Progenitor cell of endocrine pancreas (in vitro differentiated cells): ENCODE measurements at places on chromosomes 5 and 9.

- DNase-seq: no peak
Observed at GRCh38 chr9:94818178-94818541, 91.7 kb downstream of the AOPEP start.

DNA sequence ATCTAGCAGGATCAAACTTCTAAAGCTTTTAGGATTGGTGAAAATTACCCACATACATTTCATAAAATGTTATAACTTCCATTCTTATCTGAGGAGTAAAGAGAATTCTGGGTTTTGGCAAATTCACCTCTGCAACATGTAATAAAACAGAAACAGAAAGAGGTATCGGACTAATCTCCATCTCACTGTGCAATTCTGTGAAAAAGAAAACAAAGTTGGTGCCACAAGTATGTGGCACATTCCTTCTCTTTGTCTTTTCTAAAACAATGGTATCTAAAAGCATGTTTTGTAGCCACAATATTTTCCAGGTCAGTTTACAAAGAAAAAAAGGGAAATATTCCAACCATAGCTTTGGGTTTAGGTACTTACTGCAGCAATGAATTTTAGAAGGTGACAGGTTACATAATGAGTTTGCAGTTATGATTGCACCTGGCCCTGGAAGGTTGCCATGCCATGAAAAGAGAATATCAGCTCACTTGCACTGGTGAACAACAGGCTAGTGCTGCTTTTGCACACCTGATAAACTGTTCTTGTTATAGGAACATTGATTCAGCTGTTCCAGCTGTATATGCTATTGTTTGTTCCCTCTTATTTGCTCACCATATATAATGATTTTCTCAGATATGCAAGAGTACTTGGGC is 491.3 kb upstream of the MEF2C start:
- DNase-seq: no peak

DNA sequence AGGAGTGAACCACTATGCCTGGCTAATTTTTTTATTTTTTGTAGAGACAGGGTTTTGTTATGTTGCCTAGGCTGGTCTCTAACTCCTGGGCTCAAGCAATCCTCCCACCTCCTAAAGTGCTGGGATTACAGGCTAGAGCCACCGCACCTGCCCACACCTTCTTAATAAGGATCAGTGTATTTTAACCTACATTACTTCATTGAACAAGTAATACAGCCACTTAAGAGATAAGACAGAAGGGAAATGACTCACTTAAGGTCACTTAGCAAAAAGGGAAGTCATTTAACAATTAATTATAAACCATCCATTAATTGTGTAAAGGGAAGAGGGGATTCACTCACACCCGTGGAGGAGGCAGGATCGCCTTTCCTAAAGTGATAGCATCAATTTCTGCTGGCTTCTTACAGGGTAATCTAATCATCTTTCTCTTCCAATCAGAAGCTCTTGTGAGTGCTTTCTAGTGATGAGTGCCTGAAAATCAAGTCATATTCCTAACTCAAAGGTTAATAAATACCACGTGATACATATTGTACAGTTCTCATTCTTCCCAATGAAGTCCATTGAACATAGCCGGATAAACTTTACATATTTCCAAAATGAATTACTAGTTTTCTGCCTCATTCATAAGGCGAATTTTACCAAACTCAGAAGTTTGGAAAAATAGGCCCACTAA is 3.5 kb downstream of the FBXW11 start:
- DNase-seq: no peak

GRCh38 chr9:121253162-121253561 is 14.8 kb upstream of the GSN start:
- DNase-seq: no peak

DNA sequence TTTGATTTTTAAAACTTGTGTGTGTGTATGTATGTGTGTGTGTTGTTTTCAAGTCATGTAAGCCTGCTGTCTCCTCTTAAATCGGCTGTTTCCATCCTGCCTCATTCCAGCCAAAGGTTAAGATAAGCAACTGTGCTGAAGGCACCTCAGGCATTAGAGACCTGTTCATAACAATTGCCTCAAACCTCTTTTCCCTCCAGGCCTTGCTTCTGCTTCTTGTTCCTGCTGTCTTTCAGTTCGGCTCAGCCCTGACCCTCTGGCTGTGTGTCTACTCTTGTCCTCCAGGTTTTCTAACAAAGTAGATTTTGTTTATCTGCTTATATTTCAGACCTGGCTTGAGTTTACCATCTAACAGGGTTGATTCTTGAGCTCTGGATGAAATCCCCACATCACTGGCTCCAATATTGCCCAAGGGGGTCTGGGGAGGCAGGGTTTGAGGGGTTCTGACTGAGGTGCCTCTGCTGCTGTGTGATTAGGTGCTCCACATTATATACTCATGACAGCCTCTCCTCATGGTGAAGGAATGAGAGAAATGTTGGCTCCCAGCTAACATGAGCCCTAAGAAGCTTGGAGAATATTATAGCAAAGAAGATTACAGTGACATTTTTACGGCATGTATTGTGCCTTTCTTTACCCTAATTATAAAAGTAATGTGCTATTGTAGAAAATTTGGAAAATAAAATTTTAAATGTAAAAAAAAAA is 229.7 kb upstream of the PIK3R1 start:
- no peak for DNase-seq

DNA sequence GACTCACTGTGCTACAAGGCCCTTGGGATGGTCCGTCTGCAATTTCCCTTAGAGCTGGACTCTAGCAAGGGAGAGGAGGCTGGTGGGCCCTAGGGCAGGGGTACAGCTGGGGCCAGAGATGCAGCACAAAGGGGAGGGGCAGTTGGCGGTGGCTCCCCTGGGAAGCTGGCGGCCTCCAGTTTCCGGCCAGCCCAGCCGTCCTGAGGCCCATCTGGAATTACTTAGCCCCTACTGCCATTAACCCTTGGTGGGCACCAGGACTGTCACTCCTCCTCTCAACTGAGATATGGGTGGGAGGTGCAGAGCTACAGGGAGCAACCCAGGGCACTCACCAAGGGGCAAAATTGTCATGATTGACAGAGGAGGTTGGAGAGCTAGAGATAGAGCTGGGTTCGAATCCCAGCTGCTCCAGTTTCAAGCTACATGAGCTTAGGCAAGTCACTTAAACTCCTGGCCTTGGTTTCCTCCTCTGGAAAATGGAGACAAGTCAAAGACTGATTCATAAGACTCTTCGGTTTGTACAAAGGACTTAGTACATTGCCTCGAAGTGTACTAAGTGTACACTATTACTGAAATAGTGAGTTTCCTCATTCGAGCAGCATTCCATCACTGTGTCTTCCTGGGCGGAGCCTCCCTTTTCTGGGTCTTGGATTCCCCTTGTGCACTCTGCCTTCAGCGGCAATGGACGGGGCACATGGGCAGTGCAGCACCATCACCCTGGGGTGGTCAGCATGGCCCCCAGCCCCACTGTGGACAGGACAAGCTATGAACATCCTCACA is 2.7 kb upstream of the PDGFRB start:
- no peak for DNase-seq

DNA sequence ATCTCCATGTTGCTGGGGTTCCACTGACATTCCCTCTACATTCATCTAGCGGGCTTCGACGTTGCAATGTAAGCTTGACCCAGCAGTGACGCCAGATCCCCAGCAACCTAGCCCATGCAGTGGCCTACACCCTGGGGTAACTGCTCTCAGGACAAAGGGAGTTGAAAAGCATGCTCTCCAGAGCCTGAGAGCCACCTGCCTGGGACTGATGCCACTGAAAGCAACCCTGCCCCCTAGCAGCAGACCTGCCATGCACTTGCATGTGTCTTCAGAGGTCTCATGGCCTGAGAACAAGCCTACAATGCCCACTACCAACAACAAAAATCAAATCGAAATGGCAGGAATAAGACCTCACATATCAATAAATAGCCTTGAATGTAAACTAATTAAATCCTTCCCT is 330.3 kb downstream of the TRIM36 start:
- no peak for DNase-seq

- no peak for DNase-seq
Observed at GRCh38 chr5:81290146-81290545, 11.2 kb upstream of the ZCCHC9 start.

DNA sequence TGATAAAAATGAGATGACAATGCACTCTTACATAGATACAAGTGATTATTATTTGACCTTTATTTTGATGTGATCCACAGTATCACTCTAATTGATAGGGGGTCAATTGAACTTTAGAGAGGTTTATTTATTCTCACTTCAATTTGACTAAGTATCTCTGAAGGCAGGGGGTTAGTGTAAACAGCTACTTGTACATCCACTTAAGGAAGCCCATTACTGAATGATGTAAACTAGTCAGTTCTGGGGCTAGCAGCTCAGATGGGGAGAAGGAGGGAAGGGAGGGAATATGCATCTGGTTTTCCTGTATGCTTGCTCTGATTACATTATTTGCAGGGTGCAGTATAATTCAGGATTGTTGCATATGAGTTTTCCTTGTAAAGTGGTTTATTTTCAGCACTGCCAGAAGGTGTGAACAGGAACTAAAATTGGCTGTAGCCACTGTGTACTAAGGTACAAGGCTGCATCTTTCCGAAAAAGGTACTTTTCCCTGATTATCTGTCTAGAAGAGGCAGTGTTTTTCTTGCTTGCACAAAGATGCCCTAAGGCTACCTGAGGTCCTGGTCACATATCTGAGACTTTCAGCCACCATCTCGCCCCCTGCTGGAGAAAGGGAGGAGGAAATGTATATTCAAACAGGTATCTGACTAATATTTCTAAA is 51.2 kb downstream of the MRPS27 start:
- peak; percentile 37 for DNase-seq

DNA sequence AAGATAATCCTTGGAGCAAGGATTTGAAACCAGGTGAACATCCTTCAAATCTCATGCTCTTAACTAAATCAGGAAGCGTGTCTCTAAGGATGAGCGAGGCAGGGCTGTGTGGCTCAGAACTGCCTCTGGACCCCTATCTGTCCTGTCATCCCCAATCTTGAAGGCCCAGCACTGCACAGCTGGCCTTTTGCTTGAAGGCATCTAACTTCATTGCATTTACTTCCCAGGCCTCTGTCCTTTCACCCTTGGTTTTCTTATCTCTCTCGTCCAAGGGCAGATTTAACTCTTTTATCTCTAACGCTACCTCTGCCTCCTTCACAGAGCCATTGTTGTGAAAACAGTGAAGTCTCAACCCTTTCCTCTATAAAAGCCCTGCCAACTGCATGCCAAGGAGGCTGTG is 83.8 kb downstream of the UGCG start:
- no peak for DNase-seq

GRCh38 chr9:83572524-83572923 is 34.3 kb upstream of the FRMD3 start:
- DNase-seq: no peak

GRCh38 chr5:139394123-139394653 is 716 bp downstream of the PROB1 start:
- peak; percentile 68 for DNase-seq

DNA sequence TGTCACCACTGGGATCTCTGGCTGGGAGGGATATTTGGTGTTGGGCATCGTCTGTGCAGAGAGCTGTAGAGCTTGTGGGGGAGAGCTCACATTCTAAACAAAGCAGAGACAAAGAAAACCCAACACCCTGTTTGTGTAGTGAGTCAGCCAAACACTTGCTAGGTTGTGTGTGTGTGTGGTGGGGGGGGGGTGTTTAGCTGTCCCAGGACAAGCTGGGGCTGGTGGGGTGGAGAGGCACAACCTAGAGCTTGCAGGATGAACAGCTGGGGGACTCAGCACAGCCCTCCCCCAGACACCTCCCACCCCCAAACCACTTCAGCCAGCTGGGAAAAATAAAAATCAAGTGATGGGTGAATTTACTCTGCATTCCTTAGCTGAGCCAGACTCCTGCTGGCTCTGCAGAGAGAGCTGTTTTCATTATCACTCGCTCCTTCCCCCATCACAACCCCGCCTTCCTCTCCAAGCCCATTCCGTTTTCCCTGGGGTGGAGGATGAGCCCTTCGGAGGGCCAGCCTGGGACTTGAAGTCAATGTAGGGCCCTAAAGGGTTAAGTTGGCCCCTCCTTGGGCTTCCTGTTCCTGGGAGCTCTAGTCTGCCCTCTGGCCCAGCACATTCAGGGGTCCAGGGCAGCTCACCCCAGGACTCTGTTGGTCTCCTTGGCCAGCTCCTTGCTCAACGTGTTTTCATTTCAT is 2.6 kb downstream of the OLFML2A start:
- no peak for DNase-seq
